ENCODE measurements at places on chromosomes 6 and 20.

- no peak for DNase-seq
These were observed at the start of gene CCDC170 for GRCh38 chr6:151493804-151494234. Gene CCDC170, plus strand, starts transcription at chr6:151494017. Its CDS starts 112 bp downstream, at chr6:151494129.

- peak; percentile 25 for DNase-seq
These were observed 185.3 kb upstream of the SUPT3H start for GRCh38 chr6:45563041-45563440.

GRCh38 chr6:150697515-150697914 lies 97.8 kb downstream of the PLEKHG1 start:
- DNase-seq: no peak

GRCh38 chr6:127464881-127465459 lies 5.8 kb upstream of the KIAA0408 start:
- peak; percentile 51 for DNase-seq

DNA sequence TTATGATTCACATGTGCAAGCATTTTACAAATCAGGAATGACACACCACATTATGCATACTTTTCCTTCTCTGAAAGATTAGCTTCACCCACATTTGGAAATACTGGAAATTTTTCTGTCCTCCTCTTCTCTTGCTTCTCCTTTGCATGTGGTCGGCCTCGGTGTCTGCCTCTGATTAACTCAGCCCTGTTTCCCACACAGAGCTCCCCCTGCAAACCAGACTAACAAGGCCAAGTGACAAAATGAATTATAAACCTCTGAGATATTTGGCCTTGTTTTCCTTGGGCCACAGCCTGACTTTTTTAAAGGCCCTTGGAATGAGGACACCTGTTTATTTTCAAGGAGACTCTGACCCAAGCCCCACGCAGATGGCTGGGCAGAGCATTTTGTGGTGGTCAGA lies 9.0 kb upstream of the CCN6 start:
- peak; percentile 99 for DNase-seq

GRCh38 chr6:157203312-157203744 lies 120.0 kb downstream of the TMEM242 start:
- DNase-seq: peak; percentile 17

- DNase-seq: no peak
These were observed 59.7 kb downstream of the BANF2 start for GRCh38 chr20:17759449-17759848.

GRCh38 chr6:155228546-155229166 lies 35.2 kb upstream of the CLDN20 start:
- DNase-seq: peak; percentile 68

DNA sequence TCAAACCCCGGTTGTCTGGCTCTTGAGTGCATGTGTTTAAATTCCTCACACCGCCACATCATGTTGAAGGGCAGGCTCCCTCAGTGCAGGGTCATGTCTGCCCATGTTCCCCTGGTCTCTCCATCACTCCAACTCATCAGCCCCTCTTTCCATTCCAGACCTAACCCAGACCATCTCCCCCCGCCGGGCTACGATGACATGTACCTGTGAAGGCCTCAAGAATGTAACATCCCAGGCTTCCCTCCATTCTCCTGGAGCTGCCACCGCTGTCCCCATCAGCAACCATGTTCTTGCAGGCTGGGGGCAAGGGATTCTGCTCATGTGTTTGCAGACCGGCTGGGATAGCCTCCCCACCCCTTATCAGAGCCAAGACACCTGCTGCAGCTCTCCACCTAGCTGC lies 19.9 kb downstream of the TMEM74B start:
- no peak for DNase-seq

GRCh38 chr6:71446470-71446869 lies 157.9 kb downstream of the OGFRL1 start:
- no peak for DNase-seq

- DNase-seq: no peak
These were observed 365.2 kb upstream of the JARID2 start for GRCh38 chr6:14880677-14881076.

GRCh38 chr6:31368461-31368860 lies 11.5 kb upstream of the HLA-B start:
- DNase-seq: no peak

GRCh38 chr6:144160431-144161005 lies 10.2 kb downstream of the STX11 start:
- DNase-seq: no peak

DNA sequence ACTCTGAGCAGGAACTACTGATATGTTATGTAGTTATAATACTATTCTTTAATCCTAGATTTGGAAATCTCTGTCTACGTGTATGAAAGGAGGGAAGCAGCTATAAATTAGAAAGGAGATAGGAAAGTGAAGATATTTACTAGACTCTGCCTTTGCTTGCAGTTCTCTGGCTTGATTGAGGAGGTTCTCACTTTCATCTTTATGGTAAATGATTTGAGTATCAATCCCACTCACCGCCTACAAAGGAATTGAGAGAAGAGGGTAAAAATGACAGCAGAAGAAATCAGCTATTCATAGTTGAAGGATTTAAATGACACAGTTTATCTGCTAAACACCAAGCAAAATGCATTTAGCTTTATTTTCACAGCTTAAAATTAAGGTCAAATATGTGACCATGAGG lies 67.3 kb downstream of the FAM229B start:
- DNase-seq: no peak

DNA sequence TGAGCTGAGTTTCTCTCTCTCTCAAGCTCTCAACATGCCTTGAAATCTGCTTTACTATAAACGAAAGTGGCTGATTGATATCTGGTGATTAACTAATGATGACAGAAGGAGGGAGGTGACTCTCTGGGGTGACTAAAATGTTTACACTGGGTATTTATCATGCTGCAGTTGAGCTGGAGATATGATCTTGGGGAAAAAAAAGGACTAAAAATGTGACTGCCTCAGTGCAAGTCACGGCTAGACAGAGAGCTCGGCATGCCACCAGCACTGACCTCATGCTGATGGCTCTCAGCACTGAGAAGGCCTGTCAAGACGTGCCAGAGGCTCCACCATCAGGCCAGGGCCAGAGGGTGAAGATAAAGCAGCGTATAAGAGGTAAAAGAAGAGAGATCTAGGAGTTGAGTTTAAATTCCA lies 103.1 kb upstream of the SPACA1 start:
- DNase-seq: peak; percentile 78

DNA sequence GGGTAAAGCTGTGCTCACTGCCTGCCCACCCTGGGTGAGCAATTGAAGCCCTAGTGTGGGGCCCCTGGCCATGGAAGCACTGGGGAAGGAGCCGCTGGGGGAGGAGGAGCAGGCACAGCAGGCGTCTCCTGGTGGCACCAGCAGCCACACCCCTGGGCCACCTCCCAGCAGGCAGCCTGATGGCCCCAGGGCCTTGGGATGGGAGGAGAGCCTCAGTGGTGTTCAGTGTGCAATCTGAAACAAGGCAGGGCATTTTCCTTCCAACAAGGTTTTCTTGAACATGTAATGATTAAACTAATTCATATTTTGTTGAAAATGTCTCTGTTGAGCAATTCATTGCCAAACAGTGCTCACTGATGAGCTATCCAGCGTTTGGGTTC lies 151.0 kb downstream of the ZDHHC14 start:
- DNase-seq: no peak

DNA sequence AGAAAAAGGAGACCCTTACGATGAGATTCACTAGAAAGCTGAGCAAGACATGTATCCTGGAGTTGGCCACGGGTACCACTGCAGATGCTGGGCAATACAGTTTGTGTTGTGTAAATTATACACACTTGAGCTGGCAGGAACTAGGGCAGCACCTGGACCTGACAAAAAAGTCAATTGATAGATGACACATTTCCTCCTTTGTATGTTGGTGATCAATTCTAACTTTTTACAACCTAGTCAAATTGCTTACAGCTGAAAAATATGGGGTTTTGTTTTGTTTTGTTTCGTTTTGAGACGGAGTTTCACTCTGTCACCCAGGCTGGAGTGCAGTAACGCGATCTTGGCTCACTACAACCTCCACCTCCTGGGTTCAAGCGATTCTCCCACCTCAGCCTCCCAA lies 108.9 kb downstream of the UST start:
- DNase-seq: no peak

GRCh38 chr6:145034664-145035063 lies 700.7 kb downstream of the EPM2A start:
- peak; percentile 57 for DNase-seq

- DNase-seq: peak; percentile 42
These were observed 1.7 kb downstream of the DIDO1 start for GRCh38 chr20:62924442-62925075.

DNA sequence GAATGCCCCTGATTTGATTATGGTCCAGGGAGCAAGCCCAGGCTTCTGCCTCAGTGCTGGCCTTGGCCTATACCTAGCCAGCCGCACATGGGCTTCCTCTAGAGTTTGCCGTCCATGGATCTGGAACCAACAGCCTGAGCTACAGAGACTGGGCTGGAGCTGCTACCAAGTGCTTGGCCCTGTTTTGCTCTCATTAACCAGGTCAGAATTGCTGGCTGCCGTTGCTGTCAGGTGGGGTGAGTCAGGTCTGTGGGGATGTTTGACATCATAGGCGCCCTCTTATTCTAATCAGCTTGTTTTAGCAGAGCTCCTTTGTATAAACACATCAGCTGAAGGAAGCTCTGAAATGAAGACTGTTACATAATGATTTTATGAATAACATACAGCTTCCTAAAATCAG lies 83.1 kb upstream of the PHACTR2 start:
- peak; percentile 68 for DNase-seq

- no peak for DNase-seq
These were observed 138.0 kb upstream of the ZNF217 start for GRCh38 chr20:53731595-53731994.

GRCh38 chr6:2763876-2764540 lies 1.2 kb upstream of the WRNIP1 start:
- DNase-seq: no peak

GRCh38 chr20:61891916-61892649 lies 173.6 kb downstream of the TAF4 start:
- DNase-seq: no peak

- no peak for DNase-seq
These were observed 255.8 kb downstream of the BTBD3 start for GRCh38 chr20:12173347-12174012.

GRCh38 chr20:53940907-53941545 lies 129.4 kb downstream of the BCAS1 start:
- DNase-seq: peak; percentile 96

GRCh38 chr20:46804126-46804525 lies 90.5 kb upstream of the EYA2 start:
- no peak for DNase-seq

GRCh38 chr20:41222296-41222695 lies 85.0 kb downstream of the PLCG1 start:
- no peak for DNase-seq

DNA sequence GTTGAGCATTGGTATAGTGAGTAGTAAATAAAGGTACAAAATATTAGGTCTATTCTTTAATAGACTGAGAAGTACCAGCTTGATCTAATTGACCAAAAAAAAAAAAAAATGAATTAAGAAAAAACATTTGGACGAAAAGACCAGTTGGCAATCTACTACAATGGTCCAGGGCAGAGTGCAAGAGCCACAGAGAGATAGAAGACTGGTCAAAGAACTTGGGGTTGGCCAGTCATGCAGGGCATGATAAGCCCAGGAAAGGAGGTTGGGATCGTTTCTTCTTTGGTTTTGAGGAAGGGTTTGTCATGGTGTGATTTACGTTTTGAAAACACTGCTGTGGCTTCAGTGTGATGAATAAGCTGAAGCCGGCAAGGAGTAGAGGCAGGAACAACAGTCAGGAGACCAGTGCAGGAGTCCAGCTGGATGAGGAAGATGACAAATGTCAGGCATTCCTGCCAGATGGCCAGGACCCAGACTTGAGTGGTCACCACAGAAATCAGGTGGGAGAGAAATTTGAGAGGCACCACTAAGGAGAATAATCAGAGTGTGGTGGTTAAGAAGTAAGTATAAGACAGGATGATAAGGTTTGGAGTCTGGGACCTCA lies 14.0 kb downstream of the SMLR1 start:
- peak; percentile 85 for DNase-seq

GRCh38 chr20:32962053-32962452 lies 42.2 kb downstream of the SUN5 start:
- no peak for DNase-seq

GRCh38 chr6:108838101-108838717 lies 10.0 kb upstream of the ARMC2 start:
- DNase-seq: peak; percentile 15

GRCh38 chr6:40914005-40914404 lies 125.0 kb downstream of the UNC5CL start:
- no peak for DNase-seq

DNA sequence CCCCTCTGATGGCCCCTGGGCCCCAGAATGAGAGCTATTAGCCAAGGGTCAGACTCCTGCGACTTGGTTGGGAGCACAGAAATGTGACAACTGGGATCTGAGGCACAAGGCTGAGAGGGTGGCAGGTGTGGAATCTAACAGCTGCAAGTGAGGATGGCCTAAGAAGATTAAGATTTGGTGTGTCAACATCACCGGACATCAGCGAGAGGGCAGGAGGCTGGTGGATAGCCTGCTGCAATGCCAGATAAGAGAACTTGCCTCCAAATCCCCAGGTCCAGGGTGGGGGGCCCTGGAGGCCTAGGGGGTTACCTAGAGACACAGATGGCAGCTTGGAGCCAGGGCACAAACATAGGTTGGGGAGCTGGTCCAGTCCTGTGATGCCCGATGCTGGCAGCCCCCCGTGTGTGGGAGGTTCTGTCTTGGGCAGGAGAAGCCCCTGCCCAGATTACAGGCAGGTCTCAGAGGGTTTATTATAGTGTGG lies 155.8 kb downstream of the GRM4 start:
- no peak for DNase-seq

DNA sequence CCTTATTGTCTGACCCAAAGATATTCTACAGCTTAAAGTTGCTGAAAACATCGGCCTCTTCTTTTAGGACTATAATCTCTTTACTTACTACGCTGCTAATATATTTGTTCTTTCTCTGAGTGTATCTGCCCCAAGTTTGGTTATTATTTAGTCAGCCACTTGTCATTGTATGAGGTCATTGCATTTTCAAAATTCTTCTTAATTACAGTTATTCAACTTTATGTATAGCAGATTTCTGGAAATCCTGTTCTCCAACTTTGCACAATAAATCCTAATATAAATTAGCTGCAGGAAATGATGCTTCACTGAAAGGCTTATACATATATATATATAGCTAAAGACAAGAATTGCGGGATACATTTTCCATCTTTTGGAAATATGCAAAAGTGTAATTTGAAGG lies 88.5 kb upstream of the HIVEP1 start:
- DNase-seq: no peak

- DNase-seq: no peak
These were observed 24.2 kb upstream of the TPD52L1 start for GRCh38 chr6:125129354-125129753.

DNA sequence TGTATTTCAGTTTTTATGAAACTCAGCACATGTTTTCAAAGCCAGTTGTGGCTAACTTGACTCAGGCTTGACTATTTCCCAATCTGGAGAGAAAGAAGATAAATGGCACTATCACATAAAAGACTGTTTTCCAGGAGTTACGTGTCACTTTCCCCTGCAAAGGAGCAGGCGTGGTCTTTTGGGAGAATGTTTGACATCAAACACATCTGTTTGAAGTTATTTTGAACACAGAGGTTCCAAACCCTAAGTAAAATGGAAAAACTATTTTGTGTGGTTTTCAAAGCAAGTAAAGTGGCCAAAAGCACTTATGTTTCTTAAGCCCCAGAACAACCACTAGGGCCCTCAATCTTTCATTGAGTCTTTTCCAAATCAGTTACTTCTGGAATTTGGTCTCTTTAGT lies 89.7 kb downstream of the FOXF2 start:
- peak; percentile 92 for DNase-seq

Measured in astrocyte (in vitro differentiated cells and primary cell).